Activated naive CD4-positive, alpha-beta T cell treated with anti-CD3 and anti-CD28 coated beads, Interleukin-2, amount 50 U/mL, for 72 hours (primary cell): ENCODE measurements at places on chromosomes 3 and 15.
A peak's percentile ranks its signal among the peaks of the same experiment; 100 is the strongest.

DNA sequence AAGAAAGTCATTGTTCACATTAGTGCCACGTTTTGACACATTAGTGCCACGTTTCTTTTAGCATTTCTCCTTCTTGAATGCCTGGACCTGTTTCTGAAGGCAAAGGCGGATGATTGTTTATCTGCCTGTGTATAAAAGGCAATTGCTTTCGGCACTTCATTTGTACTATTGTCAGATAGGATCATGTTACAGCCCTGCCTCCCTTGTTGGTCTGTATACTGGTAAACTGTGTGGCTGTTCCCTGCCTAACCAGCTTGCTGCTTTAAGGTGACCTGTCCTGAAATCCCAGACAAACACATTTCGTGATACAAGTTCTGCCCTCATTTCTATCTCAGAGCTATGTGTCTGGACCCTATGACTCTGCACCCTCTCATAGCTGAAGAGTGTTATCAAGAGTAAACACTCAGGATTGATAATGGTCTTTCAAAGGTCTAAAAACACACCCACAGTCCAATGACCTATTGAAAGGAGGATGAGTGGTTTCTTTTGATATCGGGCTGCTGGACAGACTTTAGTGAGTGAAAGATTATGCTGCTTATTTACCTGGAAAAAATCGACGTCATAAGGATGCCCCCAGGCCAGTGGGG is 276.3 kb upstream of the MCTP2 start:
- DNase-seq: no peak

GRCh38 chr15:47548231-47548630 is 169.1 kb upstream of the SEMA6D start:
- DNase-seq: no peak

- DNase-seq: no peak
Observed at GRCh38 chr3:144708437-144708836, 736.8 kb downstream of the DIPK2A start.

- no peak for DNase-seq
Observed at GRCh38 chr3:169542331-169542751, 121.2 kb downstream of the MECOM start.

GRCh38 chr3:190404715-190405114 is 16.8 kb downstream of the CLDN16 start:
- no peak for DNase-seq

- DNase-seq: no peak
Observed at GRCh38 chr3:169604568-169604967, 58.9 kb downstream of the MECOM start.

DNA sequence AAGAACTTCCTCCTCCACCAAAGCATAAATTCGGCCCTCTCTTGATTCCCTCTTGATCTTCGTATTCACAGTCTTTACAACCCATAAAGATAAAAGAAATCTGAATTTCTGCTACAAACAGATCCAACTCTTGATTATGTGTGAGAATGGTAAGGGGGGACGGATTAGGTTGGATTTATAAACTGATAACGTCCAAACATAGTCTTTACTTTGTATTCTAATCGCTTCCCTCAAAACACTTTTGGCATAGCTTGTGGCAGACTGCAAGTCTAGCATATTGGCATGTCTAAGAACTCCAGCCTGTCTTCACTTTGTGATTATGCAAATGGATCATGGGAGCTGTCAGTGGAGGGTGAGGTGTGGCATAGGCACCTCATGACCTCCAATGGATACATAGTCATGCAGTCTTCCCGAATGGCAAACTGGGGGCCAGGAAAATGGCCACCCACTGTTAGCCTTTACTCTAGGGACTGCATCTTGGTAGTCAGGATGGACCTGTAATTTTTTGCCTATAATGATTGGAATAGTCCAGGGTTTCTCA is 24.3 kb upstream of the GPR171 start:
- DNase-seq: no peak

DNA sequence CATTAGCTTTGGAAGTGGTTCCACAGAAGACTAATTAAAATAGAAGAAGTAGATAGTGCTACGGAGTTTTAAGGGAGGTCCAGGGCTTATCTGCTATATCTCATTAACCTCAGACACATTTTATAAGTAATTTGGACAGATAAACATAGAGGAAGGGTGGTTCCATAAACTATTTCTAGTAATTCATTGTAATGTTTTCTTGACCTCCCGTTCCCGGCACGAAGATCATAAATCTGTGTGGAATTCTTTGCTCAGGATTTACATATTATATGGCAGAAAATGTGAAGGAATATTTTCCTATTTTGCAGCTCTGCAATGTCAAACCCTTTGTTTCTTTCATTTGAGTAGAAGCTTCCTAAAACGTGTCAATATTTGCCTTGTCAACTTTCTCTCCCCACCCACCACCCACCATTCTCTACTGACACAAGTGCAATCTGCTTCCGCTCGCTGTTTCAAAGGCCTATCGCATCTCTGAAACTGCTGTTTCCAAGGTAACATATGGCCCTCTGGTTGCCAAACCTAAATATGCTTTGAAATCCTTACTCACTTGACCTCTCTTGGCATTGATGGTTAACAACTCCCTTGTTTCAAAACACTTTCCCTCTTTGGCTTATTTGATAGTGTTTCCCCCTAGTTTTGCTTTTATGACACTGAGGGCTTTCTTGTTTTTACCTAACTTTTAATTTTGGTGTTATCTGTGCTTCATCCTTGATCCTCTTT is 21.4 kb upstream of the PLSCR5 start:
- no peak for DNase-seq

GRCh38 chr15:79185199-79185598 is 94.6 kb upstream of the RASGRF1 start:
- DNase-seq: peak; percentile 48

DNA sequence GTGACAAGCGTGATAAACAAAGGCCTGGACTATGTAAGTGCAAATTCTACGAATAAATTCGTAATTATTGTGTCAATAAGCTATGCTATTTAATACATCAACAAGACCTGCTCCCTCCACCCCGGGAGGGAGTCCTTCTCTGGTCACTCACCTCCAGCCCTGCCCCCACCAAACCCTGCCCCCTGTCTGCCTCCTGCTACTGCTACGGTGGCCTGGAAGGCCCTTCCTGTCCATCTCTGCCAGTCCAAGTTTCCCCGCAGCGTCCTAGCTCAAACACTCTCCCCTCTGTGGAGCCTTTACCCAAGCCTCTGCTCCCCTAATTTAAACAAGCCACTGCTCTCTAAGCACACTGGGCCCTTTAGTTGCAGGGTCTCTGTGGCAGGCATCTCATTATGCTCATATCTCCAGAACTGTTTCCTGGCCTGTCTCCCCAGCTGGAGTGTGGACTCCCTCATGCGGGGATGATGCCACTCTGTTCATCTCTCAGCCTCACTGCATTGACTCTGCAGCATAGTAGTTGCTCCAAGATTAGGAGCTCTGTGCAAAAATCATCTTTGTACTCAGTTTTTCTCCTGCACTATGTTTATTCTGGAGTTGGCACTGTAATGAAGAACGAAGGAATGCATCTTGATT is 241.2 kb downstream of the NTRK3 start:
- DNase-seq: no peak

GRCh38 chr3:52685285-52685708 is 416 bp downstream of the PBRM1 start:
- peak; percentile 92 for DNase-seq

GRCh38 chr3:76177610-76178009 is 392.3 kb upstream of the ZNF717 start:
- no peak for DNase-seq

DNA sequence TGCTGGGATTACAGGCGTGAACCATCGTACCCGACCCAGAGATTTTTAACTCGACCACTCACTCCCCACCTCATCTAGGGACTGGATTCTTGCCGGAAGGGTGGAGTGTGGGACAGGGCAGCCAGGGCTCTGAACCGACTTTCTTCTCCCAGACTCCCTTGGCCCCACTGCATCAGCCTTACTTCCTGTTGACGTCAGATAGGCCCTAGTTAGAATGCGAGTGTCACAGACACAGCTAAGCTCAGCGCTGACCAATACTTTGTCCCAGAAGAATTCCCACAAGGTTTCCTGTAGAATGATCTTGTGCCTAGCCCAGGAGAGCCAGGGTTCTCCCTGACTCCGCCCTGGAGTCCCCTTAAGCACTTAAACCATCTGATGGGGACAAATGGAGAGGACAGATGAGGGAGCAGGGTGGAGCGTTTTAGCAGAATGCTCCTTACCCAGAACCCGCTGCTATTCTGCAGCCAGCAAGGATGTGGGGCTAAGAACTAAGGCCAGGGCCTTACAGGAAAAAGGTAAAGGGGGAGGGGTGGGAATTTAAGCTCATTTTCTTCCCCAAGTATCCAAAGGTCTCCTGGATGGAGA is 5.8 kb upstream of the TUSC2 start:
- DNase-seq: no peak

DNA sequence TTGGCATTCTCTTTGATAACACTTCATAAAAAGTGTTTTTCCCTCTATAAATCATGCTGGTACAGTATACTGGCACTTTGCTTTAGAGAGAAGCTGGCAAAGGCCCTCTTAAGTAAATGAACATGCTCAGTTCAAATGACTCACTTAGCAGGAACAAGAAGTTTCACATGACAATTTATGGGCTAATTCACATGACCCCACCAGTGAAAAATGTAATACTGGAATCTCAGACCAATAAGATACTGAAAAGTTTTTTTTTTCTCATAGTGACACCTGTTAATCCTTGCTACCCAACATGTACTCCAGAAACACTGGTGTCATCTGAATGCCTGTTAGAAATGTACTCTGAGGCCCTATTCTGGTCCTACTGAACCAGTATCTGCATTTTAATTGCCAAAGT is 13.9 kb downstream of the BTBD1 start:
- no peak for DNase-seq

DNA sequence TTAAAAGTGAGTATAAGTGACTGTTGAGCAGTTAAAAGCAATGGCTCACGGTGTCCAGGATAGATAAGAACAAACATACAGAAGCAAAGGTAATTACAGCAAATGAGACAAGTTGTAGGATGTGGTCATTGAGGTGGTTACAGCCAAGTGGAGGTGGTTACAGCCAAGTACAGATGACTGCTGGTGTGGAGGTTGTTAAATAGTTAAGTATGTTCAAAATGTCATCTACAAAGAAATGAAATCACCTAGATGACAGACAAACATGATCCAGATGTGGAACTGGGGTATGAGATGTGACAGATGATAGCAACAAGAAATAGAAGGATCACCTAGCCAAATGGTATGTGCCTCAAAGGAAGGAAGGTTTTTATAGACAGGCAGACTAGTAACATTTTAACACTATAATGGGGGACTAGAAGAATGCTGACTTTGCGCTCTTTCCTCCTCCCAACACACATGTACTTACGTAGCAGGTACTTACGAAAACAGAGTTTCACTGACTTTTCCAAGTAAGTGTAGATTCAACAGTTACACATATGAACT is 6.8 kb upstream of the ANKRD28 start:
- no peak for DNase-seq
